ENCODE measurements at places on chromosomes 6 and 20.
A peak's percentile ranks its signal among the peaks of the same experiment; 100 is the strongest.

DNA sequence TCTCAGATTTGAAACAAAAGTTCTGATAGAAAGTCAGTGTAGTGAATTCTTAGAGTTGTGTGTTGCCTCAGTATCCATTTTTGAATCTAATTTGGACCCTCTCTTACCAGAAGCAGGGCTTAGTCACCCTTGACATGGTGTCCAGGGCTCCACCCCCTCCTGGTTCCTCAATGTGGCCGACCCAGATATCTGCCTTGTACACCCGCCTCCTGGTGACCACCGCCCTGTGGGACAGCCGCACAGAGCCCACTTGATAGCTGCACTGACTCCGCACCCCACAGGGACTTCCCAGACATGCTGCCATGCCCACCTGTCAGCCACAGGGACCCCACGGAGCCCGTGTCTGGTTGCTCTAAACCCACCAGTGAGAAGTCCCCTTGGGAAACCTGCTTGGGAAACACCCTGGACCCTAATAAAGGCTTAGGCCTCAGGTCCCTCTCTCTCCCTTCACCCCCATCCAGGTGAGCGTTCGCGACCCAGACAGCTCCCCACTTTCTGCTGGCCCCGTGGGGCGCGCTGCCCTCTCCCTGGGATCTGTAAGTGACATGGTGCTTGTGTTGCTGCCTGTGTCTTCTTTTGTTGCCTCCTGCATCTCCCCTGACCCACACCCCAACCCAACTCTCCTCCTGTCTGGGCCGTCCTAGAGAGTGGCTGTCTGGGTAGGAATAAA is 47.2 kb upstream of the SYNDIG1 start:
- no peak for DNase-seq

DNA sequence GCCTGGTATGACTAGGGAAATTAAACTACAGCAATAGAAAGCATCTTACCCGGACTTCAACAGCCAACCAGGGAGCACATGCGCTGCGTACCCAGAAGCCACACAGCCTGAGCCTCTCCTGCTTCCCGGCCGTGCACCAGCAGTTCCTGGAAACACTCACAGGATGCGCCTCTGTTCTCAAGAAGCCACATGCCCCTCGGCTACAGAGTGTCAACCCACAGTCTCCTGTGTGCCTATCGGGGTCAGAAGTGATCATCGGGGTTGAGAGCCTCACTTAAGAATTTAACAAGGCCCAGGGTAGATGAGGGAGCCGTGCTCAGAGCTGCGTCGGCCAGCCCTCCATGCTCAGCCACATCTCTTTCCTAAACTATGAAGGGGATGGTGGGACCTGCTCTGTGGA is 147.2 kb upstream of the GGTLC1 start:
- DNase-seq = no peak

DNA sequence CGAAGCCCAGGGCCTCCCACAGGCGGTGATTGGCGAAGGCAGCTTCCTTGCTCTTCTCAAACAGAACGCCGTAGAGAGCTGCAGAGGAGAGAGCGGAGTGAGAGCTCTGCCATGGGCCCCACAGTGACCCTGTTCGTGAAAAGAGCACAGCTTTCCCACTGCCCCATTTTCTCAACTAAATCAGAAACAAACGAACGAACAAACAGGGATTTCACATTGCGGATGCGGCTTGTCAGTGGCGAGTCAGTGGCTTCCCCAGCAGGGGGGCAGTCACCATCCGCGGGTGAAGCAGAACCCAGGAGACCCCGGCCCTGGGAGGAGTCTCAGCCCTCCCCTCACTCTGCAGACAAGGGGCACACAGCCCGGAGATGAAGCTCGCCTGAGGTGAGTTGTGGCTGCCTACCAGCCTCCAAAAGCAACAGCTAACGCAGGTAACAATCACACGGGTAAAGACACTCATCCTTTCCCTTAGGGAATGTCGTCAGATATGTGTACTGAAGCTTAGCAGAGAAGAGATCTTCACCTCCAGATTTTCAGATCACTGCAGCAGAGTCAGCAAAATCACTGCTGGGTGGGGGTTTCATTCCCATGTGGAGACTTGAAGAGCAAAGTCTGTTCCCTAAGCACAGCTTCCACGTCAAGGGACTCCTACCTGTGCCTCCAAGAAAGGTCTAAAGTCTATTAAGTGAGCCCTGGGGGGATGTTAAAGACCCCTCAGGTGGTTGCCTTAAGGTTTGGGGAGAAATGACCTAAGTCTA is 51.2 kb upstream of the GPR31 start:
- no peak for DNase-seq

DNA sequence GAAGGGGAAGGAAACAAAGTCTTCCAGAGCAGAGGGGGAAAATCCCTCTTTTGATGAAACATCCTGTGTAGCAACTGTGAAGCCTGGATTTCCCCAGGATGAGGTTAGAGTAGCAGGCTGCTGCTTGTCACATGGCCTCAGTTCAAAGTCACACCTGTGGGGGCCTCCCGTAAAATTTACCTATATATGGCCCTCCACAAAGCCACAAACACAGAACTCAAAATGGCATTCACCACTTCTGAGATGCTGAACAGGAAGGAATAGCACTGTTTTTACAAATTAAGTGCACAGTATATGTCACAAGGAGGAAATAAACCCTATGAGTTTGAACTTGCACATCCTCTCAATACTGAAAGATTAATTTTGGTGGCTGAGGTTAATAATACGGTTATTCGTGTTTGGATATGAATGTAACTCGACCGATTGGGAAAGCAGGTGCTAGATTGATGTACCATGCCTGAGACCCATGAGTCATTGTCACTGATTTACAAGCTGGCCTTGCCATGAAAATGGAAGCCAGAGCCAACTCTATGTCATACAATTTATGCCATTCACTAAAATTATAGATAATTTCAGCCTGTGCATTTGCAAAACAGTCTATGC is 70.6 kb downstream of the SGK1 start:
- DNase-seq = no peak

DNA sequence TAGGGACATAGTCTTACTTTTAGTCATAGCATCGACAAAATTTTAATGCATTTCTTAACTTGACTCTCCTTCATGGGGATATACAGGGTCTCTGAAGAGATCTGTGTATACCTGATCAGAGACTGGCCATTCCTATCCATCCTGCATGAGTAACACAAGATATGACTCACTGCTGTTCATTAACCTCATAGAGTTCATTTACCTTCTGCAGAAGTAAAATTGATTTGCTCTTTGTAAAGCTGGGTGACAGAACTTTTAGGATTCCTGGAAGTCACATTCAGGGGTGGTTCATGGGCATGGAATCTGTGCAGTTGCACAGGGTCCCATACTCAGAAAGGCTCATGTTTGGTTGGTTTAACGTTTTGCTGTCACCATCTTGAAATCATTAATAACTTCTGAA is 53.2 kb downstream of the PDE7B start:
- no peak for DNase-seq

DNA sequence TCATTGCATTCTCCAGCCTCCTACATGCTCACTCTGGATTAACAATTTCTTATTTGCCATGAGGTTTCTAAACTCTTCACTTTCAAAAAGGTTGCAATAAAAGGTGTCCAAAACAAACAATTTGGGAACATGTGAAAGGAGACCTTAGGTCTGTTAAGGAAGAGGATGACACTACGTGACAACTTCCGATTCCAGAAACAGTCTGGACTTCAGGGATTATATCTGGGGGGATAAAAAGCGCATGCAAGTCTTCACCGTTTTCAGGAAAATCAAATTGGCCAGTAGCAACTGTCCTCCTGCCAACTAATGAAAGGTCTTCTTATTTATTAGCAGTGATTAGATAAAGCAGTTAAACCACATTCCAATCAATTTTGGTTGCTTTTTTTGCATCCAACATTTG is 1.8 kb downstream of the ZDHHC14 start:
- no peak for DNase-seq

DNA sequence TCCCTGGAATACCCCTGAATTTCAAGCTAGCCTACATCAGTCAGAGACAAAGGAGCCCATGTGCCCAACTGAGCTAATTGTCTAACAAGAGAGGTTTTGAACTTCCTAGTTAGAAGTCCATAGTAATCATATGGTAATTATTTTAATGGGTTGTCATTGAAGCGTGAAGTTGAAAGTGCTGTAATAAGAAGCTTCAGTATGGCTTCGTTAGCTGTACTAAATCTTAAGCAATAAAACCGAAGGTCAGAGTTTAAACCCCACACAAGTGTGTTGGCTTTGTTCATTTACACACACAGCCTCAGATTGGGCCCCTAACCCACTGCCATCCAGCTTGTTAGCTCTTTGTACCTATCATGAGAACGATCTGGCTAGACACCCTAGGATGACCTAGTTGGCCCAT is 195.6 kb upstream of the RIN2 start:
- DNase-seq = no peak

GRCh38 chr6:25215881-25216280 is 63.3 kb upstream of the CARMIL1 start:
- no peak for DNase-seq

- peak; percentile 18 for DNase-seq
These were observed 53.0 kb downstream of the MYH7B start for GRCh38 chr20:35008411-35009342.

- DNase-seq = no peak
These were observed 64.7 kb downstream of the ITCH start for GRCh38 chr20:34427784-34428183.

DNA sequence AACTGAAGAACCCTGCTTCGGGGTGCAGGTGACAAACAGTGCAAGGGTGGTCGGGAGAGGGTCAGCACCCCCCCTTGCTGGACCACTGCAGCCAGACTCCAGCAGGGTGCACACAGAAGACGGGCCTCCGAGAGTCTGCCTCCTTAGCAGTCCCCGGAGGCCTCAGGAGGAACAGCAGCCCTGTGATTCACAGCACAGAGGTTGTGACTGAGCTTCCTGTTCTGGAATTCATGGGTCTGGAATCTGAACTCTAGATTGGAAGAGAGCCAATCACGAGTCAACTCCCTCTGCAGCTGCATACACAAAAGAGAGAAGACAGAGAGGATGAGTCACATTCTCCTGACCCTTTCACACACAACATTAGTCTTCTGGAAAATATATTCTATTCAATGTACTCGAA is 249.0 kb upstream of the OPRM1 start:
- DNase-seq = no peak

- no peak for DNase-seq
These were observed 18.1 kb downstream of the RBM38 start for GRCh38 chr20:57409316-57409671.

- DNase-seq = no peak
These were observed 120.4 kb upstream of the ZNF184 start for GRCh38 chr6:27593200-27593818.

GRCh38 chr6:150537491-150537890 is 62.2 kb upstream of the PLEKHG1 start:
- DNase-seq = no peak

DNA sequence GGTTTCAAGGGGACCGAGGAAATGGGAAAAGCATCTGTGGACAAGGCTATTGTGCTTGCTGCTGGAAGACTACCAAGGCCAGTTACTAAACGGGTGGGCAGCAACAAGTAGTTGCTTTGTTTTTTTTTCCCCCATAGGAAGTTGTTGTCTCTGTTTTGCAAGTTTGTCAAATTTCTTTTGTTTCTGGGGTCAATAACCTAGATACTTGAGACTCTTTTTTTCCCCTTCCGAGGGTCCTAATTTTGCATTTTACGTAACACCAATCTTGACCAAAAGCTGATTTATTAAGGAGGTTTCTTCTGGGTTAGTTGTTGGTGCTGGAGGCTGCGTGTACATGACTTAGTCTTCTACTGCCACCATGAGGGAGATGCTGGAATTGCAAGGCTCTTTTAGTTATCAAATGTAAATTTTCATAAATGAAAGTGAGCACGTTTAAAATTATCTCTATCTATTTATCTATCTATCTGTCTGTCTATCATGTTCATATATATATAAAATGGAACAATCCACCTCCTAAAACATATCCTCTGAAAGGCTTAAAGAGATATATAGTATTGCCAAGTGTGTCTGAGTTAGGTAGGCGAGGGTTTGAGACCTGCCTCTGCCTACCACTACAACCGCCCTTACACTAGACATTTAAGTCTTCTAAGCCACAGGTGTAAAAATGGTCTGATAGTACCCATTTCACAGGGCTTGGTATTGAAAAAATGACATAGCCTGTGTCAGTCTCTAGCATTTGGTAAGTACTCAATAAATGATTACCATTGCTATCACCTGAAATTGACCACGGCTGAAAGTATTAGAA is 60.2 kb downstream of the GCLC start:
- DNase-seq = no peak

DNA sequence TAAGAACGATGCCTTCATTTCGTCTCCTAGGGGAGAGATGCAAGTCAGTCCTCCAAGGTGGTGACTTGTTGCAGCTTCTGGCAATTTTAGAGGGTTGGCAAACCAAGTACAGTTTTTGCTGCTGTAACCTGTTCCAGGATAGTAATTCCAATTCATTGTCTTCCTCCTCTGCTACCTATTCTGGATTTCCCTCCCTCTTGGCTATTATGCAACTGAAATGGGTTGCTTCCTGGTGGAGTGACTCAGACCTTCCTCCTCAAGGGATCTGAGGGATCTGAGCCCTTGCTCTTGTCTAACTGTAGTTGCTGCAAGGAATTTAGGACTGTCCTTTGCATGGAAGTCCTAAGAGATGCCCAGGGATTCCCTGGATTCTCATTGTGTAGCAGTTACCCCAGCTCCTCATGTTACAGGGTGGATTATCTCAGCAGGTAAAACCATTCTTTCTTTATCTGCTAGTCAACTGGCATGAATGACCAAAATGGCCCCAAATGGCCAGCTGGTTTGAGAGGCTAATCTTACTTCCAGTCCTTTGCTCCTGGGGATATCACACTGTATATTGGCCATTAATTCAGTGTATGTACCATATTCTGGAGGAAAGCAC is 17.6 kb upstream of the ELMO2 start:
- DNase-seq = no peak

DNA sequence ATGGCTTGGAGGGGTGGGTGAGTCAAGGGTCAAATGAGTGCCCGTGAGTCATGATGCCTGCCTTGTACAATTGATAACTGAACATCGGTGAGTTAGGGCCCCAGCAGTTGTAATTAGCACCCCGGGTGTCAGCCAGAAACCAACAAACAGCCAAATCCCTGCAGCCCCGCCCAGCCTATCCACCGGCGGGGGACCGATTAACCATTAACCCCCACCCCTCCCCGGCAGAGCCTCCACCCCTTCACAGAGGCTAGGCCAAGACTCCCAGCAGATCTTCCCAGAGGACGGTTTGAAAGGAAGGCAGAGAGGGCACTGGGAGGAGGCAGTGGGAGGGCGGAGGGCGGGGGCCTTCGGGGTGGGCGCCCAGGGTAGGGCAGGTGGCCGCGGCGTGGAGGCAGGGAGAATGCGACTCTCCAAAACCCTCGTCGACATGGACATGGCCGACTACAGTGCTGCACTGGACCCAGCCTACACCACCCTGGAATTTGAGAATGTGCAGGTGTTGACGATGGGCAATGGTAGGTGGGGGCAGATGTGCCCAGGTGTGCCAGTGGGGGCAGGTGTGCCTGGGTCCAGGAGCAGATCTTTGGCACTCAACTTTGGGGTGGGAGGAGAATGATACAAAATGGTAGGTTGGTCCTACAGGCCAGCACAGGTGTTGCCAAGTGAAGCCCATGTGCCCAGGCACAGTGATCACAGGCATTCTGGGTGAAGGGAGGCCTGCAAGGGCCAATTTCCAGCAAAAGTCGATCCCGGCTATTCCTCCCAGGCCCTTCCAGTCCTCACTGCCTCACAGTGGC is 45.7 kb downstream of the HNF4A start:
- no peak for DNase-seq
